ENCODE measurements at places on chromosomes 6 and 20.

DNA sequence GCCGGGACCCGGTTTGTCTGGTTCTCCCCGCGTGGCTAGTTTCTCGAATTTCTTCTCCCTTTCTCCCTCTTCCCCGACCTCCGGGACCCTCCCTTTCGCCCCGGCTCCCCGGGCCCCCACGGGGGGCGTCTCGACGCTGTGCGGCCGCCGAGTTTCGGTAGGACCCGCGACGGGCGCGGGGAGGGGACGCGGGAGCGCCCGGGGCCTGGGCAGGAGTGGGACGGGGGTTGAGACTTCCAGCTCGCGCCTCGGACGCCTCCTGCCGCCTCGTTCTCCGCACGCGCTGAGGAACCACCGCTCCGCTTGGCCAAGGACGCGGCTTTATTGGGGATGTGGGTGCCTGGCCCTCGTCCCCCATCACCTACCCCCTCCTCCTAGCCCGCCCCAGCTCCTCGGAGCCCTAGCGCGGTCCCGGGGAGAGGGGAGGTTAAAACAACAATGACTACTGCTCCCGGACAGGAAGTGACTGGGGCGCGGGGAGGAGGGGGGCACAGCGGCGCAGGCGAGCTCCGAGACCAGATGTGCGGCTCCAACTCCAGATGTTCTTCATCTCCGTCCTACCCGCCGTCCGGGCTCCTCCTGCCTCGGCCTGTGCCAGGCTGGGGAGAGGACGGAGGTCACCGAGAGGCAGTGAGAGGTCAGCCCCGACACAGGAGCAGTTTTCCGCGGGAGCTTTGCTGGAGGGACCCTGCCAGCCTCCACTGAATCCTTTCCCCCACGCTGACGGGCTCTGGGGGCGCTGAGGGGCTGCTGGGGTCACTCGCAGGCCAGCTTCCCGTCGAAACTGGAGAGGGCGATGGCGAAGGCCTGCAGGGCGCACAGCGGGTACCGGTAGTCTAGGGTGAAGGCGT is 917 bp upstream of the TEAD3 start:
- peak; percentile 30 for ATAC-seq

GRCh38 chr6:34985236-34985635 is 96.2 kb downstream of the ANKS1A start:
- no peak for ATAC-seq

GRCh38 chr6:6700407-6701270 is 112.1 kb downstream of the LY86 start:
- no peak for ATAC-seq

- ATAC-seq: no peak
Observed at GRCh38 chr20:7291323-7291943, 523.9 kb downstream of the BMP2 start.

DNA sequence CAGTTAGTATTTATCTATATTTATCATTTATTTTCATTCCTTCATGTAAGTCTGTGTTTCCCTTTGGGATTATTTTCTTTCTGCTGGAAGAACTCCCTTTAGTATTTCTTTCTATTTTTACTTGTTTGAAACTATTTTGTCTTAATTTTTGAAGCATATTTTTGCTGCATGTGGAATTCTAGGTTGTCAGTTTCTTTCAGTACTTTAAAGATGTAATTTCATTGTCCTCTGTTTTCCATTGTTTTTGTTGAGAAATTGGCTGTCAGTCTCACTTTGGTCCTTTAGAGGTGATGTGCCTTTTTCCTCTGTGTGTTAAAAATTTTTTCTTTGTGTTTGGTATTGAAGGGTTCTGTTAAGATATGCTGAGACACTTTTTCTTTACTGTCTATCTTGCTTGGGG is 17.1 kb downstream of the RNF182 start:
- no peak for ATAC-seq

GRCh38 chr6:116682334-116682712 is 1.3 kb downstream of the KPNA5 start:
- peak; percentile 19 for ATAC-seq

DNA sequence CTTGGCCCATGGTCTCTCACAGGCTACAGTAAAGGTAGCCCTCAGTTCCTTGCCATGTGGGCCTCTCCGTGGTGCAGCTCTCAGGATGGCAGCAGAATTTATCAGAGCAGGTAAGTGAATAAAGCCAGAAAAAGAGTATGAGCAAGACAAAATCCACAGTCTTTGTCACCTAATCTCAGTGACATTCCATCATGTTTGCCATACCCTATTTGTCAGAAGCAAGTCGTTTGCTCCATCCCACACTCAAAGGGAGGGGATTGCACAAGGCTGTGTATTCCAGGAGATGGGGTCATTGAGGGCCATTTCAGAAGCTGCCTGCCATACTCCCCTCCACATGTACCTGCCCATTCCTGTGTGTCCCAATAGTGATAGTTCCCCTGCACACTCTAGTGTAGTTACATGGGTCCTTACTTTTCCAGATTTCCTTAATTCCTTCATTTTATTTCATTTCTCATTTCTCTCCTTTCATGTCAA is 24.2 kb downstream of the ISM1 start:
- no peak for ATAC-seq

- ATAC-seq: no peak
Observed at GRCh38 chr6:13371421-13372072, 43.2 kb upstream of the TBC1D7 start.
